ENCODE measurements at places on chromosomes 12 and 14.

DNA sequence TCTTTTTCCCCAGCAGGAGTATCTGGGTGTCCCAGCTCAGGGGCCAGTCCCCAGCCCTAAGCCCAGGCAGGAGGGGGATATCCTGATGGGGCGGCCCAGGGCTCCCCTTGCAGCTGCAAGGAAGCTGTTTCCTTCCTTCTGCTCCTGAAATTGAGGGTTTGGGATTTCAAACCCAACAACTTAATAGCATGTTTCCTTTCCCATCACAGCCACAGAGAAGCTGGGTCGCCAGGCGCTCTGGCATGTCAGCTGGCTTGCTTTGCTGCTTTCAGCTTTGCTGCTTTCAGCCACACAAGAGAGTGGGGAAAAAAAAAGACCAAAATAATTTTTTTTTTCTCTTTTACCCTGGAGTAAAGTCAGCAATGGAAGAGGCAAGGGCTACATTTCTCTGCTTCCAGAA, 30.0 kb downstream of the HVCN1 start:
- no peak for DNase-seq

- no peak for DNase-seq
These were observed 119.6 kb downstream of the SLC8A3 start for GRCh38 chr14:70069186-70069585.

DNA sequence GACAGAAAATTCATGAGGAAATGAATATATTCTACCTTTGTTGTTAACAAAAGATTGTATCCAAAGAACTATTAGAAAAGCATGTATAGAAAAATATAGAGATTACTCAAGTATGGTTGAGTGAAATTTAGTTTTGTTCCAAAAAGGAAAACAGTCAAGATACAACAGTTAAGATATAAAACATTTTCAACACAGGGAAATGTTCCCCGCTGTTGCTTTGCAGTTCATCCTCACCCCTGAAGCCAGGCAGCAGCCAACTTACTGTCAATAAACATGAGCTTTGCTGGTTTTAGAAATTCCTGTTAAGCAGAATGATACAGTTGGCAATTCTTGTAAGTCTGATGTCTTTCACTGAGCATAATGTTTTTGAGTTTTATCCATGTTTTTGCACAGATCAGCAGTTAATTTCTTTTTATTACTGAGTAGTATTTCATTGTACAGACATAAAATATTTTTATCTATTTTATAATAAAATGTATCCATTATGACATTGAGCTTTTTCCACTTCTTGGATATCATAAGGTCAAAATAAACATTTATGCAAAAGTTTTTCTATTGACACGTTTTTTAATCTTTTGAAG, 1.2 kb upstream of the CLEC2B start:
- DNase-seq, result no peak

GRCh38 chr14:75969126-75969525, 12.7 kb downstream of the TGFB3 start:
- DNase-seq, result no peak

DNA sequence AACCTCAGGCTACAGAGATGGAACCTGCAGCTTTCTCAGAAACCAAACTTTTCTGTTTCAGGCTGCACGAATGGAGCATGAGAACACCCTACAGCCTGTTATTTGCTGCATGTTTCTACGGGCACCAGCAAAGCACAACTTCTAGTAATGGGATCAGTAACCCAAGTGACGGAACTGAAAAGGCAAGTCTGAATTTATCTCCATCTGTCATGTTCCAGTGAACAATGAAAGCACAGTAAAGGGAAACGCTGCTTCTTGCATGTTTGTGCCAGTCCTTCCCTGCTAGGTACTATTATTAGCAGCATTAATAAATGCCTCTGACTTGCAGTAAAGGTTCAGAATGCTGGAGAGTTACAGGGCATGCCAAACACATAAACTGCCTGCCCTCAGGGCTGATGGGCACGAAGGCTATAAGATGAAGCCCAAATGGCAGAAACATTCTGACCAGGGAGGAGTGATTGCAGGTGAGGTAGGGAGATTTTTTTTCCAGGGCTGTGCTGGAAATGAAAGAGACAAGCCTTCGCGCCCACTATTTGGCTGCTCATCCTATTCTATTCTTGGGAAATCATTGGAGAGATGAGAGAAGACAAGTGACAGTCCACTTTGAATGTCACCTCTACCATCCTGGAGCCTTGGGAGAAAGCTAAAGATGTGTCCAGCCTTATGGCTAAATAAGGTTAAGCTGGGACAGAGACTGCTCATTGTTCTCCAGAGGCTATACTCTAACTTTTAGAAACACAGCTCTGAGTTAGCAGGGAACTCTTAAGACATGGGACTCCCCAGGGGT, 100.4 kb upstream of the PLXNC1 start:
- DNase-seq, result no peak

GRCh38 chr14:94524093-94524492, 14.8 kb upstream of the SERPINA12 start:
- no peak for DNase-seq

DNA sequence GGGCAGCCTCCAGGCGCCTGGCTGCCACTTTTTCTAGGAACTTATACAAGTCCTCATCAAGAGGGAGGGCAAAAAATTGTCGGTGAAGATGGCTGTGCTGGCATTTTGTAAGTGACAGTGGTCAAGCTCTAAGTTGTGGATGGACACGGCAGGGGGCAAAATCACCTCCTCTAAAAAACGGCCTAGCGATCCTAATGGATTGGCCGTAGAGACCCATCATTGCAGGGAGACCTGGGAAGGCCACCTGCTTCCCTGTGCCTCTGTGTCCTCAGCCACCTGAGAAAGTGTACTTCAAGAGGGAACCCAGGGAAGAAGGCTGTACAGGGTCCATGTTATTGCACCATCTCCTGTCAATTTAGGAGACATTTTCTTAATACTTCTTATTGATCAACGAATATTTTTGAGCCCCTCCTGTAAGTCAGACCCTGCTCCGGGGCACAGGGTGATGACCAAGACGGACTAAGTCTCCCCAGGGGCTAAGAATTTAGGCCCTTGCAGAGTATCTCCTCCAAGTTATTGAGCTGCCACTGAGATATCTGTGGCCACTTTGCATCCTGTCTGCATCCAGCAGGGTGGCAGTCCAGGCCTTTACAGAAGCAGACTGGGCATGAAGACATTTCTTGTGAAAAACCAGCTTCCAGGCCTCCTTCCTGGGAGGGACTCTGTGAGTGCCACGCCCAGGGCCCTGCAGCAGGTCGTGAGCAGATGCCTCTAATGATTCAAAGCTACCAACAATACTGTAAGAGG, 40.5 kb downstream of the PSMA6 start:
- no peak for DNase-seq

GRCh38 chr12:49027846-49028555, 9.4 kb upstream of the PRKAG1 start:
- DNase-seq, result no peak

GRCh38 chr12:92945659-92946220, 16.6 kb upstream of the EEA1 start:
- DNase-seq, result no peak

- no peak for DNase-seq
These were observed 238.7 kb upstream of the SEL1L start for GRCh38 chr14:81772381-81772780.

DNA sequence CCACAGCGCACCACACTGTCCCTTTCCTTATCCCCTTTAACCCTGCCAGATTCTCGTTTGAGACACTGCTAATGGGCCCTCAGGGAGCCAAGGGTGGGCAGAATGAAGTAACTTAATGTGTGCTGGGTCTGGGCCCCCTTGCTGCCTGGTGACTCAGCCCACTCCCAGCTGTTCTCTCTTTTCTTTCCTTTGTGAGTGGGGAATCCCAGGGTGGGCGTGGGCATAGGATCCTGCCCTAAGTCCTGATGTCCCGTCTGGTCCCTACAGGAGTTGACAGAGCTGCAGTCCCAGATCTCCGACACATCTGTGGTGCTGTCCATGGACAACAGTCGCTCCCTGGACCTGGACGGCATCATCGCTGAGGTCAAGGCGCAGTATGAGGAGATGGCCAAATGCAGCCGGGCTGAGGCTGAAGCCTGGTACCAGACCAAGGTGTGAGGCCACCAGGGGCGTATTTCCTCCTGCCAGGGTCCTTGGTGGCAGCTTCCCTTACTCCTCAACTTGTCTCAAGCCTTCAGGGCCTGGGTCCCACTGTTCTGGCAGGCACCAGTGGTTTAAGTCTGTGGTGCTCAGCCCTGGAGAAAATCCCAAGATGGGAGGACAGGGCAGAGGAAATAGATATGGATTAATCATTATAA, 8.3 kb downstream of the KRT7 start:
- no peak for DNase-seq

- no peak for DNase-seq
These were observed 20.9 kb upstream of the CACNA2D4 start for GRCh38 chr12:1939331-1939730.

GRCh38 chr12:11778713-11779685, 129.5 kb downstream of the ETV6 start:
- DNase-seq, result no peak

DNA sequence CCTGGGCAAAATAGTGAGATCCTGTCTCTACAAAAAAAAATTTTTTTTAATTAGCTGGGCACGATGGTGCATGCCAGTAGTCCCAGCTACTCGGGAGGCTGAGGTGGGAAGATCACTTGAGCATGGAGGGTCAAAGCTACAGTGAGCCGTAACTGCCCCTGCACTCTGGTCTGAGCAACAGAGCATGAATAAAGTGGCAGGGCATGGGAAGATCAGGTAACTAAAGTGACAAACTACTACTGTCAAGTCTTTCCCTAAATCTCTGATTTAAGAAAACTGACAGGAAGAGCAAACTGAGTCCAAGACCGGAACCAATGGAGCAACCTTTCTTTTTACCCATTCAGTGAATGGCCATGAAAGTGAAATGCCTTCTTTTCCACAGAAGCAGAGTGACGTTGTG, 10.8 kb downstream of the DCAF5 start:
- no peak for DNase-seq

- DNase-seq, result no peak
These were observed 550.7 kb downstream of the SLC6A15 start for GRCh38 chr12:84361651-84362551.

DNA sequence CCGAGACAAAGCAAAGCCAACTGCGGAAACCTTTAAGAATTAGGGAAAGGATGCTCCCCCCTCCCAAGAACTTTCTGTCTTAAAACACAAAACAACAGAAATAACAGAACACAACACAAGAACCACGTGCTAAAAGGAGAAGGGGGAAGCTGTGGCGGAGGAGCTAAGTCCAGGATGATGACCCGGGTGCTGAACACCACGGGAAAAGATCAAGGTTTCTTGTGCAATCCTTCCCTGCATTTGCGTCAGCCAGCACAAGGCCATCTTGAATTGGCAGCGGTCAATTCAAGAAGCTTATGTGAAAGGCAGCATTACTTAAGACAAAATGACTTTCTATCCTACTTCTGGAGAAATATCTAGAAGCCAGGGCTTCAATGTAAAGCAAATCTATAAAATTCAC, 11.0 kb upstream of the CREBL2 start:
- DNase-seq, result no peak

- DNase-seq, result no peak
These were observed 228.5 kb upstream of the KRR1 start for GRCh38 chr12:75739912-75740311.

- DNase-seq, result no peak
These were observed 37.4 kb downstream of the SPTLC2 start for GRCh38 chr14:77579065-77579464.

DNA sequence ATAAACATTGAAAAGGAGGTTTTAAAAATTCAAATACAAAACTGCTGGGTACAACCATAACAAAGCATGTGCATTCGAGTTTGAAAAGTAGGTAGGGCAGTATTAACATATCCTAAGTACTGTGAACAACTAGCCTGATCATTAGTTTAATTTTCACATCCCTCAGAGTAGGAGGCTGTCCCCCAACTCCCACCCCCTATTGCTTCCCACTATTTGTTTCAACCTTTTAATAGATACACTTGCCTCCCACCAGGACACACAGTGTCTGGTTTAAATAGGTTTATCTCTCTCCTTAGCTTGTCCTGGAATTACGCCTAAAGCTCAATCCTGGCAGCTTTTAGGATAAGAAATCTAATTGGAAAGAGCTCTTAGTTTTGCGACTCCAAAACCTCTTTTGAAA, 2.1 kb downstream of the TAOK3 start:
- DNase-seq, result no peak

- DNase-seq, result no peak
These were observed 280.0 kb downstream of the SLC6A15 start for GRCh38 chr12:84632556-84632955.

DNA sequence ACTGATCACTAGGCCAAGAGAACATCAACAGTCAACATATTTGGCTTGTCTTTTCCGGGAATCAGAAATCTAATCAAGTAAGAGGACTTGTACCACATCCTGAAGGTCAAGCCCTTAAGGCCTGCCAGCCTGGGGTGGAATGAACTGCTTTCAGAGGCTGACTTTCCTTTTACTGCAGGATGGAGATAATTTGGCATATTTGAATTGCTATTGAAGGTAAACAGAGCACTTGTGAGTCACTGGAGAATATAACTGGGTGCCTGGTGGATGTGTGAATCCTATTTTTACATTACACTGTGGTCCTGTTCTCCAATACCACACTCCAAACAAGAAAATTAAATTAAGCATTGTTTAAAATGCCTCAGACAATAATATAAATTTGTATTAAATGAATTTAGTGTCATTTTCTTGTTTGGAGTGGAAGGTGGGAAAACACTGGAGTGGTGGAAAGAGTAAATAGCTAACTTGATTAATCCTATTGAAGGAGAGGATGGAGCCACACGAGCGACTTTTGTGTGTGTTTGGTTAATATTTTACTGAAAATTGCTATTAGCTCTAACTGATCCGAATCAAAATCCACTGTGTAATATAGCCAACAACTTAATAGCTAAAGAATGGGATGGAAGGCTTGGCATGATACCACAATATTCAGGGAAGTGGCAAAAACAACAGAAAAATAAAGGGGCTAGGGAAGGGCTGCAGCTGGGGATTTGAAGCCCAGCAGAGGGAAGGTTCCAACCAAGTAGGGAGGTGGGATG, 89.4 kb downstream of the OTX2 start:
- no peak for DNase-seq

- DNase-seq, result no peak
These were observed 168.6 kb downstream of the ALX1 start for GRCh38 chr12:85448548-85449139.

DNA sequence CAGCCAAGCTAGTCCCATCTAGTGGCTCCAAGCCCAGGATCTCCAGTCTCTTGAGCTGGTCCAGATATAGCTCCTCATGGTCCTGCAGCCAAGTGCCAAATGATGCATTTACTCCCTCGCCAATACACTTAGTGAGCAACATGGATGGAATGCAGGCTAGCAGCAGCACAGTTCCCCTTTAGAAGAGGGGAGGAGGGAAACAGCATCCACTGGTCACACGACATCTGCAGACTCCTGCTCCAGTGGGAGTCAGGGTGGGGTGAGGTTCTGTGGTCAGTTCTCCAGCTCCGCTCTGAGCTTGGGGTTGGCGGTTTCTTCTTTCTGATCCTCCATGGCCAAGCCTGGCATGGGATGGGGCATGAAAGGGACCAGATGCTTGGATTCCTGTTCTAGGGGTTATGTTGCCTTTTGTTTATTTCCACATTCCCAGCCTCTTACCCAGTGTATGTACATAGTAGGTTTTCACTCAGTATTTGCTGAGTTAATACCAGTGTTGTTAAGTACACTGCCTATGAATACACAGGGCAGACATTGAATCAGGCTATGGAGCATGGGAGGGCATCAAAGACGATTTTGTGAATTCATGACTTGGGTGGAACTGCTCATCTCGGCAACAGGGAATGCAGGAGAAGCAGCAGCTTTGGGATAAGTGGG, 57.3 kb downstream of the GALNT16 start:
- no peak for DNase-seq
